ENCODE measurements at places on chromosomes 3 and 15. TPM values are rescaled to one million over a fixed set of nuclear protein-coding genes. Genes with fewer than 3 reads are reported as not detected.

Gene TRIM59
- total RNA-seq: 3.4 TPM

Gene CLDN16
- not detected for total RNA-seq

GRCh38 chr3:176855901-176856486 lies 341.3 kb downstream of the TBL1XR1 start:
- DNase-seq: no peak

DNA sequence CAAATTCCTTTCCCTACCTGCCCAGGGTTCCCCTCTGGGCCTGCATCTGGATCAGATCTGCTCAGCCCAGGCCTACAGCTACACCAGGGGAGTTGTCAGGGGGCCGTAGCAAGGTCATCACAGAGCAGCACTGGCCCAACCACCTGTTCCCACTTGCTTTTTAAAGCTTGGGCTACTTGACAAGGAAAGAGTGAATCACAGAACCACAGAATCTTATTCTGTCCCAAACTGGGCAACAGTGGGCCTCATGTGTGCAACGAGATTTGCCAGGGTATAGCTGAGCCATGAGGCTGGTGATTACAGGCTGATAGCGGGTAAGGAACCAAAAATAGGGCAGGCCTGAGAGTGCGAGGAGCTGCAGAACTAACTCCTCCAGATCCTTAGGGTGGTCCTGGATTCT lies 66.7 kb downstream of the MYLK start:
- DNase-seq: no peak

DNA sequence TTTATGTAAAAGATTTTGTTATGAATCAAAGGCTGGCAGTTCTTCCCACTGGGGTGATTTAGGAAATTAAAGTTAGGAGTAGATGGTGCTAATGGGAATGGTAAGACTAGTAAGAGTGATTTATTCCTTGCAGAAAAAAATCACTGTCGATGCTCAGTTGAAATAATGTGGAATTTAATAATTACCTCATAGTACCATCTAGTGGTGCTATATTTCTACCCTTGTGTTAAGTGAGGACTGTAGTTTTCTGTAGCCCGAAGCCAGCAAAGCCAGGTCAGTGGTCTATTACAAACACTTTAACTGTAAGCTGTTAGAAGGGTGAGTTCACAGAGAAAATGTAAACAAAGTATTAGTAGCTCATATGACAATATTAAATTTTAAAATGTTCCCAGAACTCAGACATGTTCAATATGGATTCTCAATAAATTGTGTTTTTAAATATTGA lies 39.5 kb upstream of the GOLGA8J start:
- no peak for DNase-seq

DNA sequence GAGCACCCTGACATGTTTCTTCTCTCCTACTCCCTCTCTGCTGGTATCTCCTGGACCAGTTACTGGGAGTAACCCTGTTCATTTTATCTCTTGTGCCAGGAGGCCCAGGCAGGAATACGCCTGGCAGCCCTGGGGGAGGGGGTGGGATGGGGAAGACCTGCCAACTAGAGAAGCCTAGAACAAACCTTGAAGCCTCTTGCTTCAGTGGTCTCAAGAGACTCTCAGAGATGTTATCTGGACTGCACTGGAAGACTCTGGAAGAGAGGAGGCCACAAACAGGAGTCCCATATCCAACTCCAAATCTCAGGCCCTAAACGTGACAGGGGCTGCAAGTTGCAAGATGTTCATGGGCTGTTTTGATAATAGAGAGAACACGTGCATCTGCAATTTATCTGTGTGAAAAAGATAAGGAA lies at the start of gene EPB42:
TSS of gene EPB42 (minus strand) at position 28 of the 413 bp plus-strand sequence. CDS start 193 bp downstream, outside the sequence.
- no peak for DNase-seq

DNA sequence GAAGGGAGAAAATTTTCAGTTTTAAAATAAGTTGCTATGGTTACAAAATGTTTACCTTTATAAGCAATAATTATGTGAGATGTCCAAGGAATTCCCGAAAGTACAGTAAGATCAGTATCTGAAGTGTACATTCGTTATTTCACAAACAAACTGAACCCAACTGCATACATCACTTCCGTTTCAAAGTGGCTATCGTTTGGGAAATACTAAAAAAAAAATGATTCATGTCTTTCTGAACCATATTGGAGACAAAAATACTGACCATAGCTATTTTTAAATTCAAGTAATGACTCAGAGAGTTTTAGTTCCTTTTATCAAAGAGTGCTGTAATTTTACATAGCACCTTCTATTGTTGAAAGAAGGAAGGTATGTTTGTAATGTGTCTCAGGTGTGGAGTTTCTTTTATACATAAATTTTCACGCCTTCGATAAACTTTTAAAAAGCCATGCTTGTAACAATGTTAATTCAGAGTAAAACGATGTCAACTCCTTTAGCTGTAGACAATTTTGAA lies 8.0 kb upstream of the ANKRD28 start:
- DNase-seq: no peak

DNA sequence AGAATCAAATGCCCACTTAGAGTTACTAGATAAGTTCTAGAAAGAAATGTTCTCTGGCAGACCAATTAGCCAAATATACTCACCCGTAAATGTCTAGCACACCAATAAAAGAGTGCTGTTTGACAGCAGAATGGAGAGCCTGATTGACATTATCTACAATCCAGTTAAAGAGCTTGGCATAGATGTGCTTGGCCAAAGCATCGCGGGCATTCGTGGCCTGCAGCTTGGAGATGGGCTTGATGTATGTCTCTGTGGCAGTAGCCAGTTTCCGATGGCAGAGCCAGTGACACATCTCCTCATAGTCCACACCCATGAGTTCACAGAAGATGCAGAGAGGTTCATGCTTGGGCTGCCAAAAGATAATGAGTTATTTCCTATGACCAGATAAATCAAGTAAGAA lies 101.5 kb upstream of the MYO5C start:
- DNase-seq: no peak

- no peak for DNase-seq
These were observed 11.3 kb upstream of the NMNAT3 start for GRCh38 chr3:139689122-139689521.

Gene ISLR2
- total RNA-seq: 0.81 TPM

Gene ATP13A5
- not detected for total RNA-seq

GRCh38 chr15:39360452-39360851 lies 220.4 kb upstream of the THBS1 start:
- DNase-seq: no peak

DNA sequence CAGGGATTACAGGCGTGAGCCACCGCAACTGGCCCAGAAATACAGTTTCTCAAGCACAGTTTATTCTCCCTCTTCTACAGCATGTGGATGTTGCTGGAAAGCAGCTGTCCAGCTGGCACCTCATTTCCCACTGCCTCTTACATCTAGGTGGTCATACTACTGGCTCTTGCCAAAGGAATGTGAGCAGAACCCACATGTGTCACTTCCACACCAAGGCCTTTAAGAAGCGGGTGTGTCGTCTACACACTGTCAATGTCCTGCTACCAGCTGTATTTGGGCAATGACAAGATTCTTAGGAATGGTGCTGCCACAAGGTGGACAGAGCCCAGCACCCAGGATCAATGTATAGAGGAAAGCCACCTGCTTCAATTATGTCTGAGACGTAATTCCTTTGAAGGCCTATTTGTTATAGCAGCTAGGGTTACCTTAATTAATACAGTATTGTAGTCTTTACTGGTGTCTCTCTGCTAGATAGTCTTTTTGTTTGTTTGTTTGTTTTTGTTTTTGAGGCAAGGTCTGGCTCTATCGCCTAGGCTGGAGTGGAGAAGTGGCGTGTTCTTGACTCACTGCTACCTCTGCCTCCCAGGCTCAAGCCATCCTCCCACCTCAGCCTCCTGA lies 15.1 kb upstream of the RAB7A start:
- DNase-seq: no peak

All from aorta (tissue), 5 donors.